Activated T-cell treated with anti-CD3 and anti-CD28 coated beads for 1 hour (primary cell): ENCODE measurements at places on chromosomes 16 and 17.
A peak's percentile ranks its signal among the peaks of the same experiment; 100 is the strongest.

DNA sequence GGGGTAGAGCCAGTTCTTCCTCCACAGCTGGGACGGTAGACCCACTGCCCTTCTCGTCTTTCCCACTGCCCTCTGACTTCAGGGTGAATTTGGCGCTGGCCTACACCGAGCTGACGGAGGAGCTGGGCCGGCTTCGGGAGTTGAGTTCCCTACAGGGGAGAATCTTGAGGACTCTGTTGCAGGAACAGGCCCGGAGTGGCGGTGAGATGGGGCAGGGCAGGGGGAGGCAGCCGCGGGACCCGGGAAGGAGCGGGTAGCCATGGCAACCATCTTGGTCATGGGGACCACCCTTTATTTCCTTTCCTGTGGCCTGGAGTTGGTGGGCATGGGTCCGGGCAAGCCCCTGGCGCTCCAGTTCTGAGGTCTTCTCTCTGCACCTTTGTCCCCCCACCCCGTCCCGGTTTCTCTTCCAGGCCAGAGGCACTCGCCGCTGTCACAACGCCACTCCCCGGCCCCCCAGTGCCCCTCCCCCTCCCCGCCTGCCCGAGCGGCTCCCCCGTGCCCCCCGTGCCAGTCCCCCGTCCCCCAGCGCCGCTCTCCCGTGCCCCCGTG, 14.4 kb downstream of the TBKBP1 start:
- no peak for DNase-seq

DNA sequence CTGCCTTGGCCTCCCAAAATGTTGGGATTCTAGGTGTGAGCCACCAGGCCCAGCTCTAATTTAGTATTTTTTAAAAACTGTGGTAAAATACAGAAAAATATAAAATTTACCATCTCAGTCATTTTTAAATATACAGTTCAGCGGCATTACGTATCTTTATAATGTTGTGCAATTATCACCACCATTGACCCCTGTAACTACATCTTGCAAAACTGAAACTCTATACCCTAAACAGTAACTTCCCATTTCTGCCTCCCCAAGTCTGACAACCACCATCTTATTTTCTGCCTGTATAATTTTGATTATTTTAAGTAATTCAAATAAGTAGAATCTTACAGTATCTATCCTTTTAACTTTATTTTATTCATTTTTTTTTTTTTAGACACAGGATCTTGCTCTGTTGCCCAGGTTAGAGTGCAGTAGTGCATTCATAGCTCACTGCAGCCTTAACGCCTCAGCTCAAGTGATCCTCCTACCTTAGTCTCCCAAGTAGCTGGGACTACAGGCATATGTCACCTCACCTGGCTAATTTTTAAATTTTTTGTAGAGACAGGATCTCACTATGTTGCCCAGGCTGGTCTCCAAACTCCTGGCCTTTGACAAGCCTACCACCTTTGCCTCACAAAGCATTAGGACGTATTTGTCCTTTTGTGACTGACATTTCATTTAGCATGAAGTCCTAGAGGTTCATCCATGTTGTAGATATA, 10.9 kb upstream of the GGA2 start:
- DNase-seq, result no peak

DNA sequence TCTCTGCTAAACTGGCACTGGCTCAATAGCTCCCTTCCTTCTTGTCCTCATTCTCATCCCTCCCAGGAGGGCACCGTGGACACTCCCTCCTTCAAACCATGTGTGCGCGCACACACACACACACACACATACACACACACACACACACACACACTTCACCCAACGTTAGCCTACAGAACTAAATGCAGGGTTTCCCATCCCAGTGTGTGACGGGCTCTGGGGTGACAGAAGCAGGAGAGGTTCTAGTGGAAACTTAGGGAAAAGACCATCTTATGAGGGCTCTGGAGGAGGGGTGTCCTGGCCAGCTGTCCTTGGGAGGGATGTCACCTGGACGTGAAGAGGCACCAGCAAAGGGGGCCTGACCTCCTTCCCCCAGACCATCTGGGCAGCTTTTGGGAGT, 19.7 kb downstream of the OSBPL7 start:
- no peak for DNase-seq

DNA sequence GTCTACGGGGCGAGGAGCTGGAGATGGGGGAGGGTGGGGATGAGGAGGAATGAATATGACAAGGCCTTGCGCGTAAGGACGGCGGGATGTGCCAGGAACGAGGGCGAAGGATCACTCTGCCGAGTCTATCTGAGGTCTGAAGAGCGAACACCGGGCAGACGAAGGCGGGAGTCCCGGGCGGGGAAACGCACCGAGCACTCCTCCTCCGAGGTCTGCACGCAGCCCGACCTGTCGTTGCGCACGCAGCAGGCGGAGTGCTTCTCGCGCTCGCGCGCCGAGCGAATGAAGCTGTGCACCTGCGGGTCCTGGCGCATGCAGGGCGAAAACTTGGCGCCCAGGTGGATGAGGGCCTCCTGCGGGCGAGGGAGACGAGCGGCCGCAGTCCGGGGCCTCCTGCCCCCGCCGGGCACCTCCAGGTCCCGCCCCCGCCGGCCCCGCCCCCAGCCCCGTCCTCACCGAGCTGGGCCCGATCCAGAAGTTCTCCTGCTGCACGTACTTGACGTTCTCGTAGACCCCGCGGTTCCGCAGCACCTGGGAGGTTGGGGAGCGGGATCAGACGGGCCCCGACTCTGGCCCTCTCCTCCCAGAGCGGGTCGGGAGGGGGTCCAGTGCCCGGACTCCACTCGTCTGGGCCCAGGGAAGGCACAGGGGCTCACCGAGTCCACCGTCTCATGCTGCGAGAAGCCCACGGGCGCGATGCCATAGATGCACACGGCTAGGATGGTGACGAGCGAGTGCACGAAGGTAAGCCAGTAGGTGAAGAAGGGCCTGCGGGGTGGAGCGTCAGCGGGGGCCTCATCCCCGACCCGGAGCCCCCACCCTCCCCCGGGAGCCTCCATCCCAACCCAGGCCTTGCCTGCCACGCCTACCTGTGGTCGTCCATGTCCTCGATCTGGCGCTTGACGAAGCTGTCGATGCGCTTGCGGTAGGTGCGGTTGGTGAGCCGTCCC, 7.6 kb downstream of the SNRNP25 start:
- DNase-seq, result no peak

- DNase-seq, result no peak
Measured at GRCh38 chr17:81556863-81557262, 4.7 kb upstream of the FAAP100 start.

GRCh38 chr17:55283256-55283965, 18.7 kb downstream of the HLF start:
- DNase-seq, result no peak

- DNase-seq, result no peak
Measured at GRCh38 chr16:17389384-17389783, 81.4 kb downstream of the XYLT1 start.

GRCh38 chr16:85718682-85719081, 29.9 kb upstream of the GINS2 start:
- DNase-seq, result no peak

DNA sequence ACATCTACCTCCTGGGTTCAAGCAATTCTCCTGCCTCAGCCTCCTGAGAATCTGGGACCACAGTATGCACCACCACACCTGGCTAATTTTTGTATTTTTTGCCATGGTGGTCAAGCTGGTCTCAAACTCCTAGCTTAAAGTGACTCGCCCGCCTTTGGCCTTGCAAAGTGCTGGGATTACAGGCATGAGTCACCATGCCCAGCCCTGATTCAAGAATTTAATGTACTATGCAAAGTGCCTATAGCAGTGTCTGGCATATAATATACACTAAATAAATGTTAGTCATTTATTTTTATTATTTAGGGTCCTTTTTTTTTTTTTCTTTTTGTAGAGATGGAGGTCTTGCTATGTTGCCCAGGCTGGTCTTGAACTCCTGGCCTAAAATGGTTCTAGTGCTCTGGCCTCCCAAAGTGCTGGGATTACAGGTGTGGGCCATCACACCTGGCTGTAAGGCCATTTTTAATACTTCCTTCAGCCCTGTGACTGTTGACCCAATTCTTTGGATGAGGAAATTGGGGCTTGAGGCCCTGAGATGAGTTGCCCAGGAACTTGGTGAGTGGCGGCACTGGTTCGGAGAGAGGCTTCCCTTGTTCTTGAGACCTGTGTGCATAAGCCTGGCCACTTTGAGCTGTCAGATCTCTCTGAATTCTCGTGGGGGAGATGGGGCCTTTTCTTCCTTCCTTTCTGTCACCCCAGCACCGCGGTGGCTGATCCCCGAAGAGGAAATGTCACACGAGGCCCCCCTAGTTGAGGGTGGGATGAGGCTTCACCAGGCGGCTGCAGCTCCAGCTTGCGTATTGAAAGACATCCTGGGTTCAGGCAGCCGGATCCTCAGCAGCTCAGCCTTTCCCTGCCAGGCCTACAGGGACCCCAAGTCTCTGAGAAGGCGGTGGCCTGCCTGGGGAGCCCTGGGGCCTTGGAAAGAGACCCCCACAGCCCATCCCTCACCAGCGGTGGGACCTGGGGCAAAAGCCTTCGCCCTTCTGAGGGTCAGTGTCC, 38.7 kb downstream of the LAT start:
- no peak for DNase-seq

GRCh38 chr17:1545618-1546017, 17.0 kb downstream of the PITPNA start:
- no peak for DNase-seq

- DNase-seq, result no peak
Measured at GRCh38 chr17:51006601-51007000, 114.1 kb downstream of the SPAG9 start.

DNA sequence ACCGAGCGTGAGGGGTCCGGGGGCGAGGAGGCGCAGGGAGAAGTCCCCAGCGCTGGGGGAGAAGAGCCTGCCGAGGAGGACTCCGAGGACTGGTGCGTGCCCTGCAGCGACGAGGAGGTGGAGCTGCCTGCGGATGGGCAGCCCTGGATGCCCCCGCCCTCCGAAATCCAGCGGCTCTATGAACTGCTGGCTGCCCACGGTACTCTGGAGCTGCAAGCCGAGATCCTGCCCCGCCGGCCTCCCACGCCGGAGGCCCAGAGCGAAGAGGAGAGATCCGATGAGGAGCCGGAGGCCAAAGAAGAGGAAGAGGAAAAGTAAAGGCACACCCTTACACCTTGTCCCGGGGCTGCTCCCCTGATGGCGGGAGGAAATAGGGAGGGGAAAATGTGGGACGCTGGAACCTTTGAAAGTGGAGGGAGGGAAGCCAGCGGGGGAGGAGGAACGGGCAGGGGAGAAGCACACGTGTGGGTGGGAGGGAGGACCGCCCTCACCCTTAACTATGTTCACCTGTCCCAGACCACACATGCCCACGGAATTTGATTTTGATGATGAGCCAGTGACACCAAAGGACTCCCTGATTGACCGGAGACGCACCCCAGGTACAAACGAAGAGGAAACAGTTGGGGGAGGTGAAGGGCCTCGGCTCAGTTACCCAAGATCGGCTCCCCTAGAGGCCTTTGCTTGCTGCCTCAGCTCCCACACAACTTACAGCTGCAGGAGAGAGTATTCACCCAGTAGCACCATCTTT, 916 bp downstream of the PAGR1 start:
- DNase-seq, result peak; percentile 39

DNA sequence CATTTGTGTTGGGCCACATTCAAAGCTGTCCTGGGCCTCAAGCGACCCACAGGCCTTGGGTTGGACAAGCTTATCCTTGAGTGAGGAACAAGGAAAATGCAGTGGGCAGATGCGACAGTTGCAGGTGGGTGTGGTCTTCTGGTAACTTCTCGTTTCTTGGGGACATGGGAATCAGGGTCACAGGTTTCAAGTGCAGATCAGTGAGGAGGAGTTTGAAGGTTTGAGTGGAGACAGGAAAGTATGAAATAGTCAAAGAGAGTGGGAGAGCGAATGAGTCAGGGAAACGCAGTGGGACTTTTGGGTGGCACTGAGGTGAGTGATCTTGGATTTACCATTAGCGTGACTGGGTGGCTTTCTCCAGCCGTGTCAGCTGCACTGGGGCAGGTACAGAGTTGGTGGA, 15.4 kb upstream of the CCL22 start:
- DNase-seq, result no peak

DNA sequence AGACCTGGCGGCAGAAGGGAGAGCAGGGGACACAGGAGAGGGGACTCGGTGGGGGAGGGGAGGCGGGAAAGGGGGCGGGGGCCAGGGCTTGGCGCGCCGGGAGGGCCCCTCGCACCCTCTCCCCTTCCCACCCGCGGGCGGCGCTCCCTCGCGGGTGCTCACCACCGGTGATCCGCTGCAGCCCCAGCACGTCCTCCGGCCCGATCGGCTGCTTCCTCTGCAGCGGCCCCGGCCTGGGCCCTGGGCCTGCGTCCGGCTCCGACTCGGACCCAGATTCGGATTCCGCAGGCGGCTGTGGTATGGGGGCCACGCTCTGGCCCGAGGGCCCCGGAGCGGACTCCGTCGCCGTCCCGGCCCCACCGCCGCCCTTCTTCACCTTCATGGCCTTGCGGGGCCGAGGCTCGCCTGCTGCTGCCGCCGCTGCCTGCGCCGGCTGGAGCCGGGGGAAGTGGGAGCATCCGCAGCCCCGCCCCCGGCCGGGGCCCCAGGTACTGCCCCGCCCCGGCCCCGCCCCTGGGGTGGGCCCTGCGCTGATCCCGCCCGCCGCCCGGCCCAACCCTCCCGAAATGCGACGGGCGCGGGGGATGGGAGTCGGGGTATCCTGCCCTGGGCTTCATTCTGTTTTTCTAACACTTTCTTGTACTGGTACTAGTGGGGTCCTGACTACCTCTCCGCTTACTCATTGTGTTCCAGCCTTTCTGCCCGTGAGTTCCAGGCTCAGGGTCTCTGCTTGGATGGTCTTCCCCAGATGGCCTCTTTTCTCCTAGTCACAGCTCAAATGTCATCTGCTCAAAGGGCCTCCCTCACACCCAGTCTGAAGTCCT, at the start of gene UNC119:
Gene UNC119 (minus strand): TSS at position 449 of the 824 bp plus-strand sequence. CDS start 67 bp downstream, at position 382.
- DNase-seq, result peak; percentile 74

DNA sequence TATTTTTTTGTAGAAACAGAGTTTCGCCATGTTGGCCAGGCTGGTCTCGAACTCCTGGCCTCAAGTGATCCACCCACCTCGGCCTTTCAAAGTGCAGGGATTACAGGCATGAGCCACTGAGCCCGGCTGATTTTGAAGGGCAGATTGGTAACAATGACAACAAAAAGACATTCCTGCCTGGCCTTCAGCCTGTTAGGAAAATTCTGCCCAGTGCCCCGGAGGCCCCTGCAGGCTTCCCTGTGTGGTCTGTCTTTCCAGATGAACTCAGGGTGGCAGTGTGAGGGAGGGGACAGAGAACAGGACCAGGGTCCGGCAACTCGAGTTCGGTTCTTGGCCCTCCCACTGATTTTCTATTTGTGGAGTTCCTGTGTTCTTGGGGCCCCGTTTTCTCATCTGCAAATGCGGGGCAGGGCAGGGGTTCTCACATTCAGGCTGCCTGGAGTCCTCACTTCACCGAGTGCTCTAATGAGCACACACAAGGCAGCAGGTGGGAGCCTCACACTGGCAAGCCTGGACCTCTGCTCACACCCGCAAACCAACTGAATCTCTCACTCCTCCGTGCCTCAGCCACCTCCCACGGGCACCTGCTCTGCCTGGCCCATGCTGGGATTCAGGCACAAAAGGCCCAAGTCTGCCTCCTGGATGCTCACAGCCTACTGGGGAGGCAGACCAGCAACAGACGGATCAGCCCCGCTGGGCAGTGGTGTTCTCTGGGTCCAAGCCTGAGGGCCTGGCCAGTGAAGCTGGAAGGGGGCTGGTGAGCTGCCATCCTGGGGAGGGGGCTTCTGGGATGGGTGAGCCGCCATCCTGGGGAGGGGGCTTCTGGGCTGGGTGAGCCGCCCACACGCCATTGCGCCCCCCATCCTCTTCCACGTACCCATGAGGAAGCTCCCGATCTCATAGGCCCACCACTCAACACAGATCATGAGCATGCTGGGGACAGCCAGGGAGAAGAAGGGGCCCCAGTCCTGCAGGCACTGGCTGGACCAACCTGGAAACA, 10.3 kb downstream of the SLC47A2 start:
- DNase-seq, result no peak

GRCh38 chr17:42142371-42142896, 12.4 kb downstream of the RAB5C start:
- no peak for DNase-seq
